Mucosa of descending colon (tissue), 3 donors: ENCODE measurements at places on chromosomes 6 and 20. TPM values are rescaled to one million over a fixed set of nuclear protein-coding genes. Genes with fewer than 3 reads are reported as not detected.

DNA sequence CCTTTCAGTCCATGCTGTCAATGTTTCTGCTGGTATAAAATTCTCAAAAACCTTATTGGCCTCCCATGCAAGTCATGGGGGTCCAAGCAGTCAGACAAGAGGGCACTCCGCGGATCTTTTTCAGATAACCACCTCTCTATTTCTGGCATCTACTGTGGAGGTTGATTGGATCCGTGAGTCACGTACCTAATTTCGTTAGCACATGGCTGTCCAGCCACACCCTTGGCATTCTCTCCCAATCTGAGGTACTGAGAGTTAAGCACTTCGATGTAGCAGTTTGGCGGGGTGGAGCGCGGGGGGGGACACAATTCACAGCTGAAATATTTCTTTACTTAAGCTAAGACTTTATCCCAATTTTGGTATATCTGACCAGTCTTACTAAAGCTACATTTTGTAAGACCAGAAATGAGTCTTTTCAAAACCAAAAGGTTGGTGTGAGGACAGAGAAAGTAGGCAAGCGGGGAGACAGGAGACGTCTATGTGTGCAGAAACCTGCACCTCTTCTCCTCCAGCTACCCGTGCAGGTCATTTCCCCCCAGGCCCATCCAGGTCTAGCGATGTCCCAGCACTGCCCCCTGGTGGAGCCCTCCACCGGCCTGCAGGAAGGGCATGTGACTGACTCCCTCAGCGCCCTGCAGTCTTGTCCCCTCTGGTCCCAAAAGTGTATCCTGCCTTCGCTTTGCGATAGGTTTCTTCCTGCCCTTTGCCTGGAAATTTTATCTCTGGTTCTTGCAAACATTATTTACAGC, 113.1 kb downstream of the ADAT2 start:
- DNase-seq: peak; percentile 33

GRCh38 chr6:1164600-1164999, 147.3 kb upstream of the FOXQ1 start:
- no peak for DNase-seq

The GPLD1 gene
- total RNA-seq: 1.8 TPM

GRCh38 chr6:161048641-161049040, 57.1 kb downstream of the MAP3K4 start:
- DNase-seq: no peak

- DNase-seq: no peak
Measured at GRCh38 chr20:41618807-41619311, 682 bp upstream of the CHD6 start.

The CDK5RAP1 gene
- total RNA-seq: 20.4 TPM

The PLCB1 gene
- 8.8 TPM for total RNA-seq

The ME1 gene
- total RNA-seq: 2.6 TPM

- DNase-seq: no peak
Measured at GRCh38 chr6:132893772-132894490, 79.6 kb downstream of the RPS12 start.

DNA sequence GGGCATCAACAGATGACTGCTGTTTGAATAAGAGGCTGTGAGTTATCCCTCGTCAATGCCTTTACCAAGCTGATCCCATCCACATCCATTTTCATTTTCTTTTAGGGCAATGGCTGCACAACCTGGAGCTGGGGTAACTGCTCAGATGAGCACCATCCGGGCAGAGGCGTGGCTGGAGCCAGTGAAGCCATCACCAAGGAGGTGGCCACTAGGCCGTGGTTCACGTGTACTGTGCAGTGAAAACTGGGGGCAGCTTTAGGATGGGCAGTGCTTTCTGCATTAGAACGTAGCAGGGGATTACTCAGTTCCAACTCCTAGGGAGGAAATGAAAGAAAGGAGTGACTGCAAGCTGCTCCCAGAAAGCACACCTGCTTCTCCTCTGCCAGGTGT, 51.2 kb downstream of the RRBP1 start:
- DNase-seq: no peak

DNA sequence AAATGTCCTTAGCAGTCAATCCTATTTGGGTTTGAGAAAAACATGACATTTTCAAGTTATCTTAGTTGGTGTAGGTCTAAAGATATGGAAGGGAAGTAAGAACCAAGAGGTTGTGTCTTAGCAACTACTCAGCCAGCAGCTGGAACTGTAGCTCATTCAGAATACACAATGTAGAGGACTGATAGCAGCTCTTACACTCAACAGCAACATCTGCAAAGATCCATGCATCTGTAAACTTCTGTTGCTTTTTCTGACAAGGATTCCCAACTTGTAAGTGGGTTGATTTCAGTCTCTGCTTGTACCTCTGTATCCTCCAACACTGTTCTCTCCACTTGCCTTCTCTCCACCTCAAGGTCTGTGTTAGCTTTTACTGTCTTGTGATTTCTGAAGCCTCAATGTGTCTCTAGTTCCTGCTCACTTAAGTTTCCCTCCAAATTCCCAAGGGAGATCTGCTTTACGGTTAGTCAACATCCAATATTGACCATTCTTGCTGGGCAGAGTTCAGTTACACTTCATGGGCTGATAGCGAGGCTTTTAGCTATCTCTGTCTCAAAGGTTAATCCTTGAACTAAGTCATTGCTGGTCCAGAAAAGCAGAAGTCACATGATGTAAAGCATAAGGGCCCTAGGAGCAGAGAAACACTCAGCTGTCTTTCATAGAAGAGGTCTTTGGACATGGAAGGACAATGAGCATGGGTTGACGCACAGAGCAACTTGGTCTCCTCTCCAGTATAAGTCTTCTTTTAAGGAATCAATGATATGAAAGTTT, 71.6 kb upstream of the LGSN start:
- DNase-seq: peak; percentile 40

GRCh38 chr6:105791583-105792318, 294.4 kb upstream of the PRDM1 start:
- DNase-seq: no peak

DNA sequence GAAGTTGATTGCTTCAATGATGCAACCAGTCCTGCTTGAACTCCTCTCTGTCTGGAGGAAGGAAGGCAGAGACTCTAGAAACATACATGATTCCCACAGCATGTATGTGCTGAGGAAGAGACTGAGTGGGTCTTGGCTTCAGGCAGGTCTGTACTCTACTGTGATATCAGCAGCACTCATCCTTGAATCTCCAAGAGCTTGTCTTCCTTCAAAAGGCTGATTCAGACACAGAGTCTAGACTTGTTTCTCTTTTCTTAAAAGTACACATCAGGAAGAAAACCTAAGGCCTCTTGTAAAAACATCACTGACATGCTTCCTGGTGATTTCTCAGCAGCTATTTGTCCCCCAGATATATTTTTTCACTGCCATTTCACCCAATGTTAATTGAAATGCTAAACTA, 155.7 kb upstream of the HEY2 start:
- DNase-seq: no peak
